ENCODE measurements at places on chromosomes 13 and 19. TPM values are rescaled to one million over a fixed set of nuclear protein-coding genes. Genes with fewer than 3 reads are reported as not detected.

Gene MBD3L2
- not detected for total RNA-seq

Gene LHB
- not detected for total RNA-seq

Gene CYSLTR2
- total RNA-seq: not detected

Gene HCN2
- 0.30 TPM for total RNA-seq

Gene MEIOSIN
- total RNA-seq: not detected

Gene ZNF83
- 37.7 TPM for total RNA-seq

Gene FSD1
- 6.8 TPM for total RNA-seq

Gene DYRK1B
- 9.0 TPM for total RNA-seq

Gene CDX2
- not detected for total RNA-seq

Gene TUBA3C
- total RNA-seq: not detected

Gene NCCRP1
- total RNA-seq: not detected

Gene ZIC2
- under 0.01 TPM for total RNA-seq

Gene PRODH2
- total RNA-seq: not detected

Gene CPAMD8
- total RNA-seq: 0.12 TPM

Gene KCTD15
- total RNA-seq: 28.8 TPM

Gene LILRA1
- total RNA-seq: not detected

Gene KIR2DL3
- total RNA-seq: not detected

Gene TJP3
- not detected for total RNA-seq

Gene GRK1
- total RNA-seq: not detected
